ENCODE measurements at places on chromosomes 7 and 10. TPM values are rescaled to one million over a fixed set of nuclear protein-coding genes. Genes with fewer than 3 reads are reported as not detected.
A peak's percentile ranks its signal among the peaks of the same experiment; 100 is the strongest.

GRCh38 chr7:1619152-1620079 is 49.6 kb upstream of the PSMG3 start:
- no peak for DNase-seq

Gene PTF1A
- total RNA-seq, result not detected

- peak; percentile 36 for DNase-seq
Observed at GRCh38 chr7:48188776-48189520, 17.7 kb downstream of the ABCA13 start.

- no peak for DNase-seq
Observed at GRCh38 chr10:120474956-120475355, 17.9 kb downstream of the PLPP4 start.

DNA sequence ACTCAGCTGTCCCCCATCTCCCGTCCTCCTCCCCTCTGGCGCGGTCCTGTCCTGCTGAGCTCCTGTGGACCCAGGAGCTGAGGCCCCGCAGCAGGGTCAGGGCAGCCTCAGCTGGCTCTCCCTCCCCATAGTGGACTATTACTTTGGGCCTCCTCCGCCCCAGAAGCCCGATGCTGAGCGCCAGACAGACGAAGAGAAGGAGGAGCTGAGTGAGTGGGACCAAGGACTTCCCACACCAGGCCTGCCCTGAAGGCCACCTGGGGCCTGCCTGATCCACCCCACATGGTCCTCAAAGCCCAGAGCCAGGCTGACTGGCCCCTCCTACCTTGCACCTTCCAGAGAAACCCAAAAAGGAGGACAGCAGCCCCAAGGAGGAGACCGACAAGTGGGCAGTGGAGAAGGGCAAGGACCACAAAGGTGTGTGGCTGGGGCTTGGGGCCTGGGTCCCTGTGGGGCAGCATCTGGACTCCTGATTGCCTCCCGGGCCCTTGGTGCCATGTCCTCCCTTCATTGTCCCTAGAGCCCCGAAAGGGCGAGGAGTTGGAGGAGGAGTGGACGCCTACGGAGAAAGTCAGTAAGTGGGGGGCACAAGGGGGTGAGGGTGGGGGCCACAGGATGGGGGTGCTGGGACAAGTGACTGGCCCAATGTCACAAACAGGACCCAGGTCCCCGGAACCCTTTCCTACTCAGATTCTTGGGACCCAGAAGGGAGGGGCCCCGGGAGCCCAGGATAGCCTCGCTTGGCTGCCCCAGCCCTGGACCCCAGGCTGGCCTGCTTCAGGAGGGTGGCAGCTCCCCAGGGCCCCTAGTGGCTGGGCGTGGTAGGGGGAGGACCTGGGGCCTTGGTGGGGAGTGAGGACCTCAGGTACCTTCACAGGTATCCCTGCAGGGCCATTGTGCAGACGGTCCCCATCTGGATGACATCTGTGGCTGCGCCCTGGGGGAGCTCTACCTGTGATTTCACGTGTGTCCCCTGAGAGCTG is 4.9 kb downstream of the AEBP1 start:
- no peak for DNase-seq

DNA sequence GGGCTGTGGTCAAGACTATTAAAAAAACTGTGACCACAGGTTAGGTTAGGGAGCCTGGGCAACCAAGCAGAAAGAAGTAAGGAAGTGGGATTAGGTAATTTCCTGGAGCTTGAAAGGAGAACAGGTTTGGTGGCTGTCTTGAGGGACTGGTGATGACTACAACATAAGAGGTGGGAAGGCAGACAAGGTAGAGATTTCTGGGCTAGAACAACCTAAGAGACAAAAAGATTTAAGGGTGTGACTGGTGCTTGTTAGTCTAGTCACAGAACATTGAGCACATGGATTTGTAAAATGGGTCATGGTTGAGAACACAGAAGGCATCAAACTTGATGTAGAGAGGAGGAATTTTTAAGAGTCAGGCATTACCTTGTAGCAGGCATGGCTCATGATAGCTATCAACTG is 123.7 kb upstream of the ASAH2 start:
- DNase-seq, result peak; percentile 84

DNA sequence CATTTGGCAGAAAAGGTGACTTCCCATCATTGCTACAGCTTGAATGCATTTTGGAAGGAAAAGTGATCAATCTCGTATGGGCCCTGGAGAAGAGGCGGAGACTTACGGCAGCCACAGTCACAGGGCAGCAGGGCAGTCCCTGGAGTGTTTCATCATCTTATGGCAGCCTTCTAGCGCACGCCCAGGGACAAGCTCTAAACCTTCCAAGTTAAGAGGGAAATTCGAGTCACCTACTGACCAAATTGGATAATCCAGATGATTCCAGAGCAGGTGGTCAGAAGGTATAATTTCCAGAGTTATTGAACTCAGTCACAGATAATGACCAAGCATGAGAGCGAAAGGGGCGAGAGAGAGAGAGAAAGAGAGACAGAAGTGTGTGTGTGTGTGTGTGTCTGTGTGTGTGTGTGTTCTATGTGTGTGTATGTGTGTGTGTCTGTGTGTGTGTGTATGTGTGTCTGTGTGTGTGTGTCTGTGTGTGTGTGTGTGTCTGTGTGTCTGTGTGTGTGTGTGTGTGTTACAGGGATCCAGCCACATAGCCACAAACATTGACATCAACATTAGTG is 123.7 kb upstream of the ADAM12 start:
- no peak for DNase-seq

GRCh38 chr7:150308575-150308974 is 14.6 kb upstream of the LRRC61 start:
- DNase-seq, result no peak

Gene CPA2
- total RNA-seq, result 0.38 TPM

- no peak for DNase-seq
Observed at GRCh38 chr10:18306031-18306430, 165.8 kb downstream of the CACNB2 start.

Gene TRPV5
- total RNA-seq, result not detected

GRCh38 chr7:22093001-22093400 is 147.3 kb upstream of the CDCA7L start:
- no peak for DNase-seq

Gene CYP2C19
- total RNA-seq, result not detected

Gene PAPOLB
- total RNA-seq, result under 0.01 TPM

DNA sequence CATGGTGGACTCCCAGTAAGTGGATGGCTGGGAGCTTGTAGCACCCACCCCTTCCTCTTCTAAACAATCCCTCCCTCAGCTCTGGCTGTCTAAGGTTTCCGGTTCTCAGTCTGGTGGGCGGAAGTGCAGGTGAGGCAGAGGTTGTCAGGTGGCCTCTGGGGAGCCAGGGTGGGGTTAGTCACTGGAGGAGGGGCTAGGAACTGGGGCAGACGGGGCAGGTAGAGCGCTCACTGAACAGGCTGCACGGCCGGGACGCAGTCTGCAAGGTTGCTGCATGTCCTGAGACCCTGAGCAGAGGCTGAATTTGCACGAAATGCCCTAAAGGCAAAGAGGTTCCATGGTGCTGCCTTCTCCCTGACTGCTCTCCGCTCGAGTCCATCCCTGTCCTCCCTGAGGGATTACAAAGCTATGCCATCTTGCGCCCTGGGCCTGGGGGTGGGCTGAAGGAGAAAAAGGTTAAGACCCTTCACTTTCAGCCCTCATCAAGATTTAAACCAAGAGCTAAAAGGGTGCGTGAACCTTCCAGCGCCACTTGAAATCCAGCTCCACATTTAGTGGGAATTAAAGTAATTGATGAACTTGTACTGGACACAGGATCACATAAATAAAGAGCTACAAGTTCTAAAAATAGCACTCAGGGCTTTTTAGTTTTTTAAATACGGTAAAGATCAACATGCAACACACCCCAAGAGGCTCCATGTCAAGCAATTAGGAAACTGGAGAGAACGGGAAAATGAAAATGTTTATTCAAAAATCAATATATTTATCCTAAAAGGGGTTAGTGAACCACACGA is 62.3 kb upstream of the CTBP2 start:
- DNase-seq, result no peak

Gene PSTK
- total RNA-seq, result 4.0 TPM

- peak; percentile 18 for DNase-seq
Observed at GRCh38 chr7:2785071-2785500, 59.0 kb downstream of the GNA12 start.

DNA sequence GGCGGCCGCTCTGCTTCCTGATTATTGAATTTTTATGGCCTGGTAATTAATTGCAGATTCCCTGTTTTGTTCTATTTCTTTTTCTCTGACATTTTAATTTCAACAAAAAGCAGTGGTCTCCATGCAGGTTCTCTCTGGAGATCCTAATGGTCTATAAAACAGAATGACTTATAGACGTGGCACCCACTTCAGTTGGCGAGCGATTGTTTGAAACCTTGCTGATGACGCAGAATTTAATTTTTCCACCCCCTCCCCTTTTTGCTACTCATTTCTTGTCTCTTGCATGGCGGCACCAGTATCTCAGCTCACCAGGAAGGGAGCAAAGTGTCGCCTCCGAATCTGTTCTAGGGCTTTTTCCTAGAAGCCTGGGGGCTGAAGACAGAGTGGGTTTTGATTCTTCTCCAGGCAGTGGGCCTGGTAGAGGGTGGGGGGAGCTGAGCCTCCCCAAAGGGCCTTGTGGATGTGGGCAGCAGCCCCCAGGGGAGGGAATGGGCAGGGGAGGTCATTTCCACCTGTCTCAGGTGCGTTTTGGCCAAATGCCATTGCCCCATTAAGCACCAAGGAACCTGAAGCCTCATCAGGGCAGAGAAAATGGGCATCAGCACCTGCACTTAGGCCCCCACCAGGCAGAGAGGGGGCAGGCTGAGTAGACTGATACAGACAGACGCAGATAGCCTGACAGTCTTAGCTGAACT is 3.5 kb upstream of the COMTD1 start:
- DNase-seq, result no peak

GRCh38 chr10:93753621-93754250 is 4.0 kb upstream of the LGI1 start:
- no peak for DNase-seq

GRCh38 chr7:22867003-22867402 is 44.4 kb upstream of the TOMM7 start:
- no peak for DNase-seq

DNA sequence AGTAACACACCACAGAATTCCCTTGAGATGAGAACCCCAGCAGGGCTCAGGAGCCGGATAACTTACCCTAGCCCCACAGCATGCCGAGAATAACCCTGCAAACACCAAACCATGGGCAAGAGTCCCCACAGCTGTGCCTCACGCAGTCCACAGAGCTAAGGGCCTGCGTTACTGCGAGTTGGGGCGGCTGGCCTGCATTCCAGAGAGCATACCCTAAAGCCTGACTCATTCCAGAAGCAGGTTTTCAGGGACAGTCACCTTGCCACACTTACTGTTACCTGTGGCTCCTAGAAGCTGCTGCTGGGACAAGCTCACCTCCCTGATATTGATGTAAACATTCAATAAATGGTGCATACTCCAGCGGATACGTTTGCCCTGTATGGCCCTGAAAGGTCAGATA is 18.6 kb downstream of the FGFR2 start:
- peak; percentile 72 for DNase-seq

GRCh38 chr7:123681561-123681960 is 25.9 kb downstream of the LMOD2 start:
- DNase-seq, result no peak

GRCh38 chr7:50651271-50651989 is 86.2 kb upstream of the DDC start:
- DNase-seq, result no peak

Gene HOXA11
- 0.96 TPM for total RNA-seq

Gene LANCL2
- 12.7 TPM for total RNA-seq

DNA sequence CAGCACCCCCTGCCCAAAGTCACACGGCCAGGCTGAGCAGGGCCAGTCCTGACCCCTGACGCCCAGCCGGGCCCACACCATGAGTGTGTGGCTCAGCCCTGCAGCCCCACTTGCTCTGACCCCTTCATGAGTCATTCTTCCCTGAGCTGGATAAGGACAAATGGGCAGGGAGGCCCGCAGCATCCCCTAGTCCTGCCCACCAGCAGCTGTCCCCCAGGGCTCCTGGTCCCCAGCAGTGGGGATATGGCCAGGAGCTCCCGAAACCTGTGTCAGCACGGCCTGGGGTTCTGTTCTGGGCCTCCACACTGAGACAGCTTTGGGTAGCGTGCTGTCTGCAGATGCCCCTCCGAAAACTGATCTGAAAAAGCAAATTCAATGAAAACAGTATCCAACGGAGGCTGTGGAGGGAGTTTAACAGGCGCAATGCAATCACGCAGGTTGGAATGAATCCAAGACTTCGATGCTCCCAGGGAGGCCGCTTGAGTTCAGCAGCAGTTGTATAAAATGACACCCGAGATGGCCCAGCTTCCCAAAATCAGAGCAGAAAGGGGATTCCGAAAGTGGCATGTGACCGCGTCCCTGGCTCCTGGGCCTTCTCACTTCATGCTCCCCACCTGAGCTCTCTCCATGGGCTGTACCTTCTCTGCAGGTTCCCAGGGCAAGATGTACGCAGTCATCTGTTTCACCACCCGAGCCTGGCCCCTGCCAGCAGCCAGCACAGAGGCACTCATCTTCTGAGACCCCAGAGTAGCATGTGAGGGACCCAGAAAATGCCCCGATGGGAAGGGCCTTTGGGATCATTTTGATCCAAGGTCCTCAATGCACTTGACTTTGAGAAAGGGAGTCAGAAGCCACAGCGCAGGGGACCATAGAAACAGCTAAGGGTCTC is 214.1 kb downstream of the USP6NL start:
- no peak for DNase-seq

DNA sequence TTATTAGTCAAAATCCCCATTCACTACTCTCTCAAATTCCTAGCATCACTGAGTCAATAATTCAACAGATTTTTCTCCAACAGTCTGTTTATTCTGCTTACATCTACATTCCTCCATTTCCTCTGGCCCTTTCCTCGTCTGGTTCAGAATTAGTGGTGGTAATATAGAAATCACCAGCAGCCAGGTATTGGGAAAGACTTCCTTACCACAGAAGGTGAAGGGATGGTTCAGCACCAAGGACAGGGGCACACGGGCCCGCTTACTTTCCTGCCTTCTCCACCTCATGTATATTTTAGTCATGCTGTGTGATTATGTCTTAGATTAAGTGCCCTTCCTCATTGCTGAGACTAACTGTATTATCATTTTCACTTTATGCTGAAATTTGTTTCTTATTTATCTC is 70.4 kb upstream of the APBB1IP start:
- peak; percentile 3 for DNase-seq

Gene STEAP2
- total RNA-seq, result 10.9 TPM

DNA sequence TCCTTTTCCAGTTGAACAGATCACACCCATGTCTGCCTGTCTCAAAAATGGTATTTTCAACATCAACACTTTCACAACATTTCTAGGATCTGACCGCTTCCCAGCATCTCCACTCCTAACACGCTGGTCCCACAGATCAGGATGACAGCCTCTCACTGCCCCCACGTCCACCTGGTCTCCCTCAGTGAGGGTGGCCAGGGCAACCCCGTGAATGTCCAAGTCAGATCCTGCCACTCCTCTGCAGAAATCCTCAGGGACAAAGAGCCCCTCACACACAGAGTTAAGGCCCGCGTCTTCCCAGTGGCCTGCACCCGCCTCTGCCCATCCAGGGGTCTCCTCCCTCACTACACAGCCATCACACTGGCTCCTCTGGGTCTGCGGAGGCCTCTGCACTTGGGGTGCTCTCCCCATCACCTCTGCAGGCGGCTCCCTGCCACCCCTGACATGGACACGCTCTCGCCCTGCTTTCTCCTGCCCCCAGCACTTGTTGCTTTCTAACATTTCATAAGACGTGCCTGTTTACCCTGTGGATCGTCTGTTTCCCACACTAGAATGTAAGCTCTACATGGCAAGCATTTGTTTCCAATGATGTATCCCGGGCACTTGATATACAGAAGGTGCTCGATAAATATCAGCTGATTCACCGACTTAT is 20.0 kb downstream of the GNA12 start:
- DNase-seq, result no peak
